ENCODE measurements at places on chromosomes 6 and 20. TPM values are rescaled to one million over a fixed set of nuclear protein-coding genes. Genes with fewer than 3 reads are reported as not detected.

DNA sequence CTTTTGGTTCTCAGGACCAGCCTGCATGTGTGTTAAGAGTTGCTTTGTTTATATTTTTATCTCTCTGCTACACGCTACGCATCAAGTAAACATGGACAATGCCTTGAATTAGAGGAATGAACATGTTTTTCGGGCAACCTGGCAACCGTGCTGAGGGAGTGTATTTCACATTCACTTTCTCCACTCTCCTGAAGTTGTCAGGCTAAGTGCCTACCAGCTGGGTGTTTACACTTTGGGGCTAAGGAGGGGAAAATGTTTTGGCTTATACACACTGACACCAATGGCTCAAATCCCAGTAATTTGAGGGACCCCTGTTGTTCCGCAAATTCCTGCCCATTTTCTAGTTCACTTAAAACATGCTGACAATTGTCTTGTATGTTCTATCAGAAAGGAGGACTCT lies 141.5 kb upstream of the PDE7B start:
- no peaks in the 10 kb centered on the region for H3K36me3 ChIP-seq
- H3K27ac ChIP-seq = no peak overlapping the region
- no peaks in the 10 kb centered on the region for H3K27me3 ChIP-seq

DNA sequence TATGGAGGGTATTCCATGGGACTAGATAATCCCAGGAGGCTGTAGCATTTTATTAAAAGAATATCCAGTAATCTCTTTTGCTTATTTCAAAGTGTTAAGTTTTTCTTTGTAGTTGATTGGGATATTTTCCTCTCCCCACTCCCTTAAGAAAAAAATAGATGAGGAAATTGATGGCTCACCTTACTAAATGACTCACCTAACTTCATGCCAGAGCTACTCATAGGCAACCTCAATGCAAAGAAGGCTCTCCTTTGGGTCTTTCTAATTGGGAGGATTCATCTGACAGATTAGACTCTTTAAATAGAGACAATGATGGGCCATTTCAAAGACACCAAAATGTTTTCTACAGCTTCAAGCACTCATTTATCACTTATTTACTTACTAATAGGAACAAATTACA lies 528.5 kb upstream of the BTBD3 start:
- no peak for DNase-seq
- H3K4me1 ChIP-seq = no peaks in the 10 kb centered on the region
- no peak overlapping the region for H3K4me3 ChIP-seq
- H3K27ac ChIP-seq = no peak overlapping the region

GRCh38 chr20:5570452-5570851 lies 179.7 kb upstream of the SHLD1 start:
- H3K27me3 ChIP-seq = no peaks in the 10 kb centered on the region
- H3K36me3 ChIP-seq = peaks cover 99% of the 10 kb centered on the region
- H3K4me3 ChIP-seq = no peak overlapping the region
- no peak for DNase-seq
- peaks cover 22% of the 10 kb centered on the region for H3K4me1 ChIP-seq

DNA sequence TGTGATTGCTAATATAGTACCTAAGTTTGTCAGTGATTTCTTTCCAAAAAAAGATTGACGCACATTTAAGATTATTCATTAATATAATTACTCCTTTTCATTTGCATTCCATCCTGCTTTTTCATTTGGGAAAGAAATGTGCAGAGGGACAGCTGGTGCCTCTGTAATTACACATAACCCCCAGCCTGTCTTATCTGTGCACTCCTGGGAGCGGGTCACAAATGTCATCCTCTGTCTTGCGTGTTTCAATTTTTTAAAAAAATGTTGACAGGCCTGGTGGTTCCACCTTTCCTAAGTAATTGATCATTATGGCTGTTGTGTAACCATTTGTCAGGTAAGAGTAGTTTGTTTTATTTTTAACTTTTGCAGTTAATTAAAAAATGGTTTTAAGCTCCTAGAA lies 92.7 kb downstream of the SLX4IP start:
- no peaks in the 10 kb centered on the region for H3K4me1 ChIP-seq
- H3K27me3 ChIP-seq = no peaks in the 10 kb centered on the region
- H3K36me3 ChIP-seq = no peaks in the 10 kb centered on the region
- no peak overlapping the region for H3K4me3 ChIP-seq
- no peak for DNase-seq

DNA sequence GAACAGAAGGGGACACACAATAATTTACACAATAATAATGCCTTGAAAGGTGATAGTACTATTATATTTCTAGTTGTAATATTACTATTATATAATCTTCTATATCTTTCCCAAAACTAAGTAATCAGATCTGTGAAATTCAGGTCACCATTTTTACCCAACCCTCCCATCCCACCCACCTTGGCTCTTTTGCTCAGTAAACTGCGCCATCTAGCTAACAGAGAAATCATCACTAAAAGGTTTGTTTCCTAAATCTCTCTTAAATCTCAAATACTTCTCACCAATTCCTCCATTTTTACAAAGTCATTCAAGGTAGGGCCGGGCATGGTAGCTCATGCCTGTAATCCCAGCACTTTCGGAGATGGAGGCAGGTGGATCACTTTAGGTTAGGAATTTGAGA lies 83.4 kb downstream of the CDK19 start:
- no peak overlapping the region for H3K27ac ChIP-seq
- H3K4me3 ChIP-seq = no peak overlapping the region
- H3K36me3 ChIP-seq = no peaks in the 10 kb centered on the region
- no peak for DNase-seq

Gene MUC21
- 3.8 TPM for total RNA-seq

Gene PKIB
- total RNA-seq = 3.2 TPM

DNA sequence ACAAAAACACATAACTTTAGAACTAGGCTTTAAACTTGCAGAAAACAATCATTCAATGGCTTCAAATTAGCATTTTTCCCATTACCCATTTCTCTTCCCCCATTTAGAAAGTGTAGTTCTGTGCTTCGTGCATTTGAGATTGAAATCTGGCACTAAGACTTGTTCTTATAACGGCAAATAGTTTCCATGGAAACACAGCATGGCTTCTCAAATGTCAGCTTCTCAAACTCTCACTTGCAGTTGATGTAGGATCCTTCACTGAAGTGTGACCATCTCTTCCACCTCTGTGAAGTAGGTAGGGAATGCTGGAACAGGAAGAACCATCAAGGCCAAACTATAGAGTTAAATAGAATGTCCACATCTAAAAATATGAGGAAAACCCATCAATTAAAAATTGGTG lies 52.2 kb downstream of the MANEA start:
- no peaks in the 10 kb centered on the region for H3K4me1 ChIP-seq
- no peak overlapping the region for H3K4me3 ChIP-seq
- H3K27ac ChIP-seq = no peak overlapping the region
- no peaks in the 10 kb centered on the region for H3K36me3 ChIP-seq
- no peak for DNase-seq

- no peak overlapping the region for H3K4me3 ChIP-seq
- no peaks in the 10 kb centered on the region for H3K27me3 ChIP-seq
- H3K36me3 ChIP-seq = no peaks in the 10 kb centered on the region
- H3K4me1 ChIP-seq = no peaks in the 10 kb centered on the region
- no peak overlapping the region for H3K27ac ChIP-seq
Measured at GRCh38 chr6:164563924-164564323, 745.5 kb downstream of the C6orf118 start.

DNA sequence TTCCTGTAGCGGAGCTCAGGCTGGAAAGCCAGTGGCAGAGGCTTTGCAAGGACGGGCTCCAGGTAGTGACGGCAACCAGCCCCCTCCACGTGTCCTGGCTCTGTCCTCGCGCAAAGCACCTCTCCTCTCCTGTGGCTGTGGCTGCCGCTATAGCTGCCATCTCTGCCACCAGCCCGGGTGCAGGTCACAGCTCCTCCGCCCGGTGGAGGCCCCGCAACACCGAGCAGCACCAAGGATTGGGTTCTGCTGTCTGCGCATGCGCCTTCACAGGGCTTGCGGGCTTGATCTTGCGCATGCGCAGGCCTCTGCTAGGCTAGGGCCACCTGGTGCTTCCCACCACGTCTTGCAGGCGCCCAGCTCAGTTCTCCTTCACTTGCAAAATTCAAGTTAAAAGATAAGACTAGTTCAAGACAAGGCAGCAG lies 625.4 kb downstream of the QKI start:
- DNase-seq = peak; percentile 68
- H3K27ac ChIP-seq = no peak overlapping the region
- H3K4me3 ChIP-seq = peak overlapping the region; percentile 25

Gene C20orf141
- total RNA-seq = not detected

Gene SIRPB2
- 32.2 TPM for total RNA-seq

GRCh38 chr6:1617466-1618310 lies 8.0 kb downstream of the FOXC1 start:
- no peak overlapping the region for H3K27ac ChIP-seq
- no peak overlapping the region for H3K4me3 ChIP-seq
- no peak for DNase-seq
- H3K4me1 ChIP-seq = peaks cover 20% of the 10 kb centered on the region
- H3K27me3 ChIP-seq = peaks cover 94% of the 10 kb centered on the region

DNA sequence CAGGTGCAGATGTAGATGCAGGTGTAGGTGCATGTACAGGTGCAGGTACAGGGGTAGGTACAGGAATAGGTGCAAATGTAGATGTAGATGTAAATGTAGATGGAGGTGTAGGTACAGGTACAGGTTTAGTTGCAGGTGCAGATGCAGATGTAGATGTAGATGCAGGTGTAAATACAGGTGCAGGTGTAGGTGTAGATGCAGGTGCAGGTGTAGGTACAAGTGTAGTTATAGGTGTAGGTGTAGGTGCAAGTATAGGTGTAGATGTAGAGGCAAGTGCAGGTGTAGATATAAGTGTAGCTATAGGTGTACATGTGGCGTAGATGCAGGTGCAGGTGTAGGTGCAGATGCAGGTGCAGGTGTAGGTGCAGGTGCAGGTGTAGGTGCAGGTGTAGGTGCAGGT lies 34.2 kb upstream of the CDH4 start:
- no peaks in the 10 kb centered on the region for H3K36me3 ChIP-seq
- no peak for DNase-seq
- H3K27me3 ChIP-seq = peaks cover 7% of the 10 kb centered on the region
- H3K4me3 ChIP-seq = no peak overlapping the region

- H3K27me3 ChIP-seq = peaks cover 18% of the 10 kb centered on the region
- H3K4me1 ChIP-seq = no peaks in the 10 kb centered on the region
- H3K4me3 ChIP-seq = no peak overlapping the region
Measured at GRCh38 chr6:167146977-167147376, 10.8 kb downstream of the GPR31 start.

DNA sequence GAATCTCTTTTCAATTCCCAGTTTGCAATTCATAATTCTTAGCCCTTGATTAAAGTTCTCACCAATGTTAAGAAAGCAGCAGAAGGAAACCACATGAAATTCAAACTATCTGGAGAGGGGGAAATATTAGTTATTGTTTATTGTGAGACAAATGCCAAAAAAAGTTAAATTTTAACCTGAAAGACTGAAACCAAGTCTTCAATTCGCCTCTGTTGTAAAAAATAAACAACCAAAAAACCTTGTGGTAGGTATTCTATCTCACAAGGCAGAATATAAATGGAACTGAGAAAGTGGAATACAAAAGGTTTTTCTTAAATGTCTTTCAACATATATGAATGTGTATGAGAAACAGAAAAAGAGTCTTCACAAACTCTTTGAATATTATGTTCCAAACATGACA lies 24.8 kb downstream of the TMX4 start:
- H3K4me1 ChIP-seq = no peaks in the 10 kb centered on the region
- DNase-seq = no peak
- H3K4me3 ChIP-seq = no peak overlapping the region
- peaks cover 48% of the 10 kb centered on the region for H3K36me3 ChIP-seq
- no peak overlapping the region for H3K27ac ChIP-seq

DNA sequence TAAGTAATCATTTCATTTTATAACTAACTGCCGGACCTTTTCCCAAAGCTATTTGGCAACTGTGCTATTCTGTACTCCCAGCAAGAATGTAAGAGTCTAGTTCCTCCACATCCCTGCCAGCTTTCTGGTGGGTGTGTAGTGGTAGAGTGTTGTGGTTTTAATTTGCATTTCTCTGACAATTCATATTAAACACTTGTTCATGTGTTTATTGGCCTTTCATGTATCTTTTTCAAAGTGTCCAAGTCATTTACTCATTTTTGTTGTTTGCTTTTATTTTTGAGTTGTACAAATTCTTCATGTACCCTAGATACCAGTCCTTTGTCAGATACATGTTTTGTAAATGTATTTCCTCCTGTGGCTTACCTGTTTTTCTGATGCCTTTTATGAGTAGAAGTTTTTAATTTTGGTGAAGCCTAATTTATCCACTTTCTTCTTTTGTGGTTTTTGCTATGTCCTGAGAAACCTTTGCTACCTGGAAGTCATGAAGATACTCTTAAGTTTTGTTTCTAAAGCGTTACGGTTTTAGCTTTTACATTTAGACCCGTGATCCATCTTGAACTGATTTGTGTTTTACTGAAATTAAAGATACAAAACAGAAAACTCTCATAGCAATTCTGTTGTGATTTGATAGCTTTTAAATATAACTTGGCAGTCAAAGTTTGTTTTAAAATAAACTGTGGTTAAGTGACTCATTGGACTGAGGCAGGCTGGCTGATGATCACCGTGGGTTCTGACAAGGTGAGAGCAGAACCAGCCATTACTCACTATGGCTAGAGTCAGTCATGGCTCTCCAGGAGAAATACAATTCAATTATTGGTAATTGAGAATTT lies 8.0 kb downstream of the MYLIP start:
- no peaks in the 10 kb centered on the region for H3K27me3 ChIP-seq
- peak overlapping the region; percentile 0 for H3K4me3 ChIP-seq
- H3K4me1 ChIP-seq = peaks cover 88% of the 10 kb centered on the region
- H3K27ac ChIP-seq = no peak overlapping the region
- no peak for DNase-seq
- H3K36me3 ChIP-seq = peaks cover 36% of the 10 kb centered on the region

Gene PLN
- total RNA-seq = 7.5 TPM

Gene RALGAPB
- 35.7 TPM for total RNA-seq

Gene MRPS10
- total RNA-seq = 23.6 TPM

Gene CPNE5
- 2.4 TPM for total RNA-seq

Gene SMOC2
- total RNA-seq = 12.6 TPM

Gene SLA2
- 1.4 TPM for total RNA-seq

Gene HMGCLL1
- total RNA-seq = 4.3 TPM

GRCh38 chr6:26351544-26351953 lies 13.4 kb upstream of the BTN3A2 start:
- DNase-seq = no peak
- H3K36me3 ChIP-seq = no peaks in the 10 kb centered on the region
- H3K27ac ChIP-seq = no peak overlapping the region
- no peak overlapping the region for H3K4me3 ChIP-seq
- H3K27me3 ChIP-seq = no peaks in the 10 kb centered on the region
